AG08396 (cell line): ENCODE measurements at places on chromosomes 7 and 10.

- DNase-seq = no peak
These were observed 61.2 kb upstream of the YAE1 start for GRCh38 chr7:39504963-39505362.

- no peak for DNase-seq
These were observed 9.8 kb downstream of the MTG1 start for GRCh38 chr10:133403784-133404183.

DNA sequence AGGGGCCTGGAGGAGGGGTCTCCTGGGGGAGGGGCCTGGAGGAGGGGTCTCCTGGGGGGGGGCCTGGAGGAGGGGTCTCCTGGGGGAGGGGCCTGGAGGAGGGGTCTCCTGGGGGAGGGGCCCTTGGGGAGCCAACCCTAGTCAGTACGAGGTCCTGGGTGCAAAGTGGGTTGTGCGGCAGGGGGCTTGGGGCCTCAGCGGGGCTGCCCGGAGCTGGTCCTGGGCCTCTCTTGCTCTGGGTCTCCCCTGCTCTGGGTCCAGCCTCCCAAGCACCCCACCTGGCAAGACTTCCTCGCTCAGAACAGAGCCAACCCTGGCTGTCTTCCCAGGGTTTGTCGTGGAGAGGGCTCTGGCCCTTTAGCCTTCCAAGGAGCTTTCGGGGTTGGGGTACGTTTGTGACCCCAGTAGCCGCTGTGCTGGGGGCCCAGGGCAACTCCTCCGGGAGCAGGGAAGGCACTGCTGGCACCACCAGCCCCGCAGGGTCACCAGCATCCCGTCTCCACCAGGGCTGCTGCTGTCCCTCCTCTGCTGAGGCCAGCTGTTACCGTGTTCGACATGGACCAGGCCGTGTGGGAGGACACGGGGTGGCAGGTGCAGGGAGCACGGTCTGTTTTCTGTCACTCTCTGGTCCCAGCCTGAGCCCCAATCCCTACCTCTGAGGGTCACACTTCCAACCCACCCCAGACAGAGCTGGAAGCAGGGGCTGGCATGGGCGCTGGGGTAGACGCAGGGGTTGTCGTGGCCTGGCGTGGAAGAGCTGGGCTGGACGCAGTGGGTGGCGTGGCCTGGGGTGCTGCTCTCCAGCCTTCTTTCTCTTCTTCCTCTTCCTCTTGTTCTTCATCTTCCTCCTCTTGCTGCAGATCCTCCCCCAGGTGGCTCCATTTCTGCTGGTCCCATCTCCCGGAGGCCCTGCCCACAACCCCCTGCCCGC, 22.8 kb downstream of the PWWP2B start:
- no peak for DNase-seq

- DNase-seq = no peak
These were observed 10.7 kb upstream of the PRPS1L1 start for GRCh38 chr7:18038382-18038781.

DNA sequence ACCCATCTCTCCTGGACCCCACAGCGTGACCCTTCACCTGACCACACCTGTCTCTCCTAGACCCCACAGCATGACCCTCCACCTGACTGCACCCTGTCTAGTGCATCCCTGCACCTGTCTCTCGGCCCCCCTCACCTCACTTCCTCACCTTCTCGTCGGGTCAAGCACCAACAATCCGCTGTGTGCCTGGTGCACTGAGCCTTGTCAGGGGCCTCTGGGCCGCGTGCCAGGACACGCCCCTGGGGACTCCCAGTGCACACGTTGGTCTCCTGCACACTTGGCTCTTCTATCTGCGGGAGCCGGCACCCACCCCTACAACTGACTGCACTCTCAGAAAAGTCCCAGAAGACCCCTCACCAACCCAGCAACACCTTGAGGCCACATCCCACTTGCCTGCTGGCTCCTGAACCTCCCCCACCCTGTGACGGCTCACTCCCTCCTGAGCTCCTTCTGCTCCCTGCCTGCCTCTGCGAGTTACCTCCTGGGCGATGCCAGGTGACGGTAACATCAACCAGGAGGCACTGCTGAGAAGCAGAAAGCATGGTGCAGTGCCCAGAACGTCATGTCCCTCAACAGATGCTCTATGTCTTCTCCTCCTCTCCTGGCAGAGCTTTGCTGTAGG, 147.6 kb downstream of the DIP2C start:
- DNase-seq = no peak

DNA sequence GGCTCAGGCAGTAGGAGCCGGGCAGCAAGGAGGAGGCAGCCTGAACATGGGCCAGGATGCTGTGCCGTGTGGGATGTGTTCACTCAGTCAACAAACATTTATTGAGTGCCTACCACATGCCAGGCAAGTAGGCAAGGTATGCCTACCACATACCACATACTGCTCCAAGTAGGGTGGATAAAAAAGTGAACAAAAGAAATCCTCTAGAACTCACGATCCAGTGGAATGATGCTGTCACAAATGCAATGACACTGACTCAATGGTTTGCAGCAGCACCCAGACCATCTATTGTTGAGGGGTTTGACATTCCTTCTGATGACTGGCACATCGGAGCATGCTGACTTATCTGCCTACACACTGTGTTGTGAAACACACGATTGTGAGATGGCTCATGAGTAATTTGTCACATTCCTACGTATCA, 413.5 kb downstream of the NRG3 start:
- DNase-seq = no peak

GRCh38 chr10:22560913-22561239, 153.5 kb downstream of the PIP4K2A start:
- no peak for DNase-seq

- no peak for DNase-seq
These were observed 115.6 kb downstream of the DPP6 start for GRCh38 chr7:154167807-154168206.

DNA sequence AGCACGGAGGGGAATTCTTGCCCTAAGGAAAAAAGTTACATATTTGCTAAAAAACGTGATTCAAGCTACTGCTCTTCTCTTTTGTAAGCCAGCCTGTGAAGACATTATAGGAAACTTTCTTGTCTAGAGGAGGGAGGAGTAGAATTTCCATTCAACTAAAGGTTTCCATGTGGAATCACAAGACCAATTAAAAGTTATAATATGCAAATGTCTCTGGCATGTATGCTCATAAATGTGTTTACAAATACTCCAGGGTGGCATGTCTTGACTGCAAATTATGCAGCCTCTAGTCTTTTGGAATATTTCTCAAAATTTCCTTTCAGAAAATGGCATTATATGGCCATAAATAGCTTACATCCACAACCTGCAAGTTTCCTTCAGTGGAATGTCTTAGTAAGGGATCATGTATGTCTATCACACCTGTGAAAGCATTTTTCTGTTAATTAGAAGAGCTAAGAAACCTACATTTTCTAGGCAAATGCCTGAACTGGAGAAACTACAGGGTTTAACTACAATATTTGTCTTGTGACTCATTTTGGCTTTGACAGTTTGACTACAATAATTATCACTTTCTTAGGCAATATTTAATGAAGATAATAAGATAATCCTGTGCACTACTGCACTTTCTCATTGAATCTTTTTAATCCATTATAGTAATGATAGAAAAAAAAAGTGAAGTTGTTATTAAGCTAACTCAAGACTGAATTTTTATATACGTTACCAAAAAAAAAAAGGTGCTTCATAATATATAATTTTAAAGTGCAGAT, 111.1 kb upstream of the C10orf90 start:
- DNase-seq = no peak

DNA sequence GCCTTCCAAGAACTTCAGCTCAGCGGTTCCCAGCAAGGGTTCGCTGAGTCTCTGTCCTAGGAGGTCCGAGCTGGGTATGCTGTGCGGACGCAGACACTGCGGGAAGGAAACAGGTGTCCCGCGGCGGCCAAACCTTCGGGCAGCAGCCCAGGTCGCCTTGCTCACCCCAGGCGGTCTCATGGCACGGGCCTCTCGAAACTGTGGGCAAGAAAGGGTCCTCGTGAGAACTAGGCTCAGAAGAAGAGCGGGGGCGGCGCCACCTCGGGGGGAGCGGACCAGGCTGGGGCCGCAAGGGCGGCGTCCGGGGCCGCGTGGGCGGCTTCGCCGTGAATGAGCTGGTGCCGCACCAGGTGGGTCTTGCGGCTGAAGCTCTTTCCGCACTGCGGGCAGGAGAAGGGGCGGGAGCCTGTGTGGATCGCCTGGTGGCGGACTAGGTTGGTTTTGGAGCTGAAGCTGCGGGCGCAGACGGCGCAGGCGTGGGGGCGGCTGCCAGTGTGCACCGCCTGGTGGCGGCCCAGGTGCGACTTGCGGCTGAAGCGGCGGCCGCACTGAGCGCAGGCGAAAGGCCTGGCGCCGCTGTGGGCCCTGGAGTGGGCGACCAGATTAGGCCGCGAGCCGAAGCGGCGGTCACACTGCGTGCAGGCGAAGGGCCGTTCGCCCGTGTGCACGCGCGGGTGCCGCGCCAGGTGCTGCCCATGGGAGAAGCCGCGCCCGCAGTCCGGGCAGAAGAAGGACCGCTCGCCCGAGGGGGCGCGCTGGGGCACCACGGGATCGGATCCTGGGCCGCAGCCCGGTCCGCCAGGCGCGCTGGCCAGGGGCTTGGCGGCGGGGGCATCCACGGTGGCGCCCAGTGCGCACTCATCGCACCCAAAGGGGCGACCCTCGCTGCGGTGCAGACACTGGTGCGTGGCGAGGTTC, 8.6 kb downstream of the ZNF467 start:
- no peak for DNase-seq

- no peak for DNase-seq
These were observed 29.3 kb downstream of the CXCL12 start for GRCh38 chr10:44355630-44356029.

DNA sequence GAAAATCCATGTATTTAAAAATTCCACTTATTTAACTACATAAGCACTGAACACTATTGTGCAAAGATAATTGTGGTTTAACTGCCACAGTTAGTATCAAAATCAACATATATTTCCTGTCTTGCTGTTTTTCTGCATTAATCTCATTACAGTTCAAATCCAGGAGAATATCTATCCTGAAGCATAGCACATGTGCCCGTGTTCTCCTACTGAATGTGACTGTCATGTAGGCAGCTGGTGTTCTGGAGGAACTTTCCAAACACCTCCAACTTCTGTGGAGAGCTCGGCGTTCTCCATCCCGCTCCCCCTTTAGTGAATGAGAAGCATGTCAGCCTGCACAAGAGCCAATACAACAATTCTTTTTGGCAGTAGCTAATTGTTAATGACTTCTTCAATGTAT, 76.4 kb upstream of the IKZF1 start:
- no peak for DNase-seq

- no peak for DNase-seq
These were observed 4.9 kb downstream of the HNRNPF start for GRCh38 chr10:43403911-43404703.

DNA sequence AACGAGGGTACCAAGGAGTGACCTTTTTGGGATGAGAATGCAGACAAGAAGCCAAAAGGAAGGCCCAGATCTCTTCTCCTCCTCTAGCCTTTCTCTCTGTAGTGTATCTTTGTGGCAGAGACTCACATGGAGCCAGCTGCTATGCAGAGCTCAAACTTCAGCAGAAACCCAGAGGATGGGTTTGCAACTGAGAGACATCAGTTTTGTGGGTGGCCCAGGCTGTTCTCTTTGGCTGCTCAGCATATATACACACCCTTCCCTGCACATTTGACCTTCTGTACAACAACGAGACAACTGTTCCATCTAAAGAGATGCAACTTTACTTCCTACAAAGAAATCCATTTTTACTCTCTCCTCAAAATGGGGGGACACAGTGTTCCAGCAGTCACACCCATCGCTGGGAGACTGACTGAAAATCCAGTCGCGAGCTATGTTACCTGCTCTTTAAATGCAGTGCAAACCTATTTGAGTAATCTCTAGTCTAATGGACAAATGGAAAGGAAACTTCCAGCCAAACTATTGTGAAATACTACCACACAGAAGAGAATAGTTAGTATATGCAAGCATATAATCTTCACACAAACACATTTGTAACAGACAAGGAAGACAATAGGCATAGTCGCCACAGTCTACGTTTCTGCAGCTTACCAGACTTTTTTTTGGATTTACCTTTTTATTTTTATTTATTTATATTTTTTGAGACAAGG, 51.2 kb downstream of the GTF2I start:
- DNase-seq = no peak

- no peak for DNase-seq
These were observed 4.1 kb upstream of the KIF5B start for GRCh38 chr10:32060347-32060746.

GRCh38 chr7:106015381-106016218, 52.5 kb downstream of the CDHR3 start:
- DNase-seq = no peak

DNA sequence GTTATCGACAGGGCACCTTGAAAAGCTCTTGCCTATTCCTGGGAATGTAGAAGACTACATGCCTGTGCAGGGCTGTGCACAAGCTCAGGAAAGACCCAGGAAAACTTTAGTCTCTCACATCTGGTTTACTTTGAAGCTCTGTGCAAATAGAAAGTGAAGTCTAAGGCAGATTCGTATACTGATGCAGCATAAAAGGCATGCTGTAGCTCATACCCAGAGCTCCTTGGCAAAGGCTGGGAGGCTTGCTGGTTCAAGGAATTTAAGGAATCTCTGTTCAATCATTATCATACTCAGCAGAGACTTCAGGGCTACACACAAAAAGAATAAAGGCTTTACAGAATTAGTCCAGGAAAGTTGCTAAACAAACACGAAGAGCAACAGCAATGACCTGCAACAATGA, 192.0 kb downstream of the OTUD1 start:
- no peak for DNase-seq

DNA sequence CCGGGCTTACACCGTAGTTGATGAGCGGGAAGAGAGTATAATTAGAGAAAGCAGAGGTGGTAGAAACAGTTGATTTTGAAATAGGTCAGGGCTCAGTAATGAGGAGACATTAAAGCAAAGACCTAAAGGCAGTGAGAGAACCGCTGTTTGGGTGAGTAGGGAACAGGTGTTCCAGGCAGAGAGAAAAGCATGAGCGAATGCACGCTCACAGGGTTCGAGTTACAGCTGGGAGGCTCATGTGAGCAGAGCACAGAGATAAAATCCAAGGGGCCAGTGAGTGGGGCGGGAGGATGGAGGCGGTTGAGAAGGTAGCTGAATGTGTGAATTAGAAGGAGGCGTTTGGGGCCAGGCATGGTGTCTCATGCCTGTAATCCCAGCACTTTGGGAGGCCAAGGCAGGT, 39.9 kb downstream of the APBB1IP start:
- DNase-seq = no peak

DNA sequence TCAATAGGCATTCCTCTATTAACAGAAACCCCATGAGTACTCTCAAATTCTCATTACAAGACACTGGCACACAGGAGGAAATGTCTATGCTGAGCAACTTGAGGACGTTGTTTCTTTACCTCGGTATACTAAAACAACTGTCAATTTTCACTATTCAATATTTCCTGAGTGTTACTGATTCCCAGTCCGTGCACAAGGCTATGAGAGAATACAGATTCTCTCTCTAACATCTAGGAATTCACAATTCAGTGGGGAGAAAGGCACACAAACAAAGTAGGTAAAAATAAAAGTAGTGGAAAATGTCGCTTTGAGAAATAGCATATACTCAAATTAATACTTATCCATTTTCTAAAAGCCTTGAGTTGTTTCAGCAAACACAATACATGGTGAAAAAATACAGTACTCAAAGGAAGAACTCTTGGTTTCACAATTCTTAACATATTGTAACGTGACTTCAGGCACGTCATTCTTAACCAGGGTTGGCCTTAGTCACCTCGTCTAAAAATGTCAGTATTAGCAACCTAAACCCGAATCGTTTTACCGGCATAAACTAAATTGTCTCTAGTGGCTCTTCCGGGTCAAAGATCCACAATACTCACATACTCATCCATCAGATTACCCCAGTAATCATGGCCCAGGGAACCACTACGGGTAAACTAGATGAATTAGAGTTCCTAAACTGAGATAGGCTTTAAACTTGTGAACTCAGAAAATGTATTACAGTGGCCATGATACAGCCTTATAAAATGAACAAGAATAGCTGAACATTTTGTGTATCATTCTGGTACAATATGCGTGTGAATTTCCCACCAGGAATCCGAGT, 1.5 kb downstream of the IPMK start:
- peak; percentile 23 for DNase-seq
